NCI-H774 (cell line): ENCODE measurements at places on chromosomes 4 and X.

DNA sequence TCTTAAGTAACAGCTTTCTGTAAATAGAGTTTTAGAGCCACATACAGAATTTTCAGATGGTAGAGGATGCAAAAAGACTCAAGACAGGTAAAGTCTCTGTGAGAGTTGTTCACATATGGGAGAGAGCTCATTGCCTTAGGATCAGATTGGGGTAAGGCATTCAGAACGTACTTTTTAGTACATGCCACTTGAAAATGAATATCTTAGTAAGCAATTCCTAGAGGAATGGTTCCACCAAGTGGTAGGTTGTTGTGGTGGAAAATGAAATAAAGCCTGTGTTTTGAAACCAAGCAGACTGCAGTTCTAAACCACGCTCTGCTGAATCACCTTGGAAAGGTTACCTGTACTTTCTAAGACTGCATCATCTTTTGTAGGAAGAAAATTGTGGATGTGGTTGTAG is 547.0 kb upstream of the LCORL start:
- no peak for DNase-seq

- DNase-seq = peak; percentile 61
Measured at GRCh38 chr4:139728840-139729239, 63.2 kb downstream of the MGST2 start.

- DNase-seq = peak; percentile 33
Measured at GRCh38 chr4:48127682-48128404, 6.2 kb downstream of the TXK start.

- DNase-seq = no peak
Measured at GRCh38 chr4:16669036-16669435, 229.4 kb downstream of the LDB2 start.

DNA sequence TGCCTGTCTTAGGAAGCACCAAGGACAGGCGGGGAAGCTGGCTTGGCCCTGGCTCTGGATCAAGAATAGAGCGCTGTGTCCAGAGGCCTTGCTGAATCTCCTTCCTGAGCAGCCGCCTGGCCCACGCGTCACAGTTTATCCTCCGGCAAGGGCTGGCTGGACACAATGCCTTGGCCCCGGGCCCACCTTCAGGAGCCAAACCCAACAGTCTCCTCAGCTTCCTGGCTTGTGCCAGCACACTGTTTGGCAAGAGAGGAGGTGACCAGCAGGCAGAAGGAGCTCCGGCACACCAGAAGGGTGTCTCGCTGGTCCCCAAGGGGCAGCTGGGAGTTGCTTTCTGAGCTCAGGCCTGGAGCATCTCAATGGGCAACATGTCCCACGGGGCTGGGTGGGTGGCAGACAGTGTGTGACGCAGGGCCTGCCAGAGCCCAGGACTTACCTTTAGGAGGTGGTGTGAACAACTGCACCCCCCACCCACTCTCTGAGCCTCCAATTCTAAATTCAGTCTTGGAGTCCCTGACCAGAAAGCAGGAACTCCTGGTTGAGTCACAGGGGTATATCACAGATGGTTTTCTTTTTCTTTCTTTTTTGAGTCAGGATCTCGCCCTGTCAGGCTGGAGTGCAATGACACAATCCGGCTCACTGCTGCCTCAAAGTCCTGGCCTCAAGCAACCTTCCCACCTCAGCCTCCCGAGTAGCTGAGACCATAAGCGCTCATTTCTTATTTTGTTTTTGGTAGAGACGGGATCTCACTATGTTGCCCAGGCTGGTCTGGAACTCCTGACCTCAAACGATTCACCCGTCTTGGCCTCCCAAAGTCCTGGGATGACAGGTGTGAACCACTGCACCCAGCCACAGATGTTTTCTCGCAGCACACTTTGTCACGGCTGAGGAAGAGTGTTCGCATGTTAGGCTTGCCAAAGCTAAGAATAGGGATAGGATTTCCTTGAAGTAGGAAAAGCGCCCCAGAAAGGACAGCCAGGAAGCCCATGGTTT is 361.2 kb downstream of the BCOR start:
- DNase-seq = no peak

DNA sequence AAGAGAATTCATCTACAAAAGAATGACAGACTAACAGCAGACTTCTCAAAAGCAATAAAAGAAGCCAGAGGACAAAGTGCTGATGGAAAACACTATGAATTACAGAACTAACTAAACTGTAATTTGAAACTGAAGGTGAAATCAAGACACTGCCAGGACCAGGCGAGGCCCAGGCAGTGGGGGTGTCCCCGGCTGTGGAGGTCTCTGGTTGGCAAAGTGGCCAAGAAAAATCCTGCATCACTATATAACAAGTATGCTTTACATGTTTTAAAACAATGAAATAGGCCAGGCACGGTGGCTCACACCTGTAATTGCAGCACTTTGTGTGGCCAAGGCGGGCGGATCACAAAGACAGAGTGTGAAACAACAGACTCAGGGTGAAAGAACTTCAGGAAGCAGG is 32.9 kb downstream of the CHM start:
- no peak for DNase-seq

- DNase-seq = peak; percentile 48
Measured at GRCh38 chr4:150078041-150078578, at the start of gene DCLK2. Gene DCLK2 (plus strand): TSS chr4:150078445. CDS start chr4:150079028, 583 bp downstream.

DNA sequence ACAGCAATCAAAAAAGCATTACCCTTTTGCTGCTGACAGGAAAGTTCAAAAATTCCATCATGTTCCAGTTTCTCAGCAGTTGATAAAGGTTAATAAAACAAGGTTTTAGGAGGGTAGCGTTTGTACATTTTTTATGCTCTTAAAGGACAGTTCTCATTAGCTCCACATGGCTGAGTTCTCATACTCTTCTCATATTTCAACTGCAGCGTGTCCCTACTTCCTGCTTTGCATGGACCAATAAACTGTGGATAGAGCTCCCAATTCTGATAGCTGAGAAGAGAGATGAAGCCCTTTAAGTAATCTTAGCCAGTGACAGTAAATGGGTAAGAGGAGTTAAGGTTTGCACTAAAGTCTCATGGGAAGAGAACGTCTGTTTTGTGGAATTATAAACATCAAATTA is 53.5 kb downstream of the SPANXA2 start:
- DNase-seq = no peak

DNA sequence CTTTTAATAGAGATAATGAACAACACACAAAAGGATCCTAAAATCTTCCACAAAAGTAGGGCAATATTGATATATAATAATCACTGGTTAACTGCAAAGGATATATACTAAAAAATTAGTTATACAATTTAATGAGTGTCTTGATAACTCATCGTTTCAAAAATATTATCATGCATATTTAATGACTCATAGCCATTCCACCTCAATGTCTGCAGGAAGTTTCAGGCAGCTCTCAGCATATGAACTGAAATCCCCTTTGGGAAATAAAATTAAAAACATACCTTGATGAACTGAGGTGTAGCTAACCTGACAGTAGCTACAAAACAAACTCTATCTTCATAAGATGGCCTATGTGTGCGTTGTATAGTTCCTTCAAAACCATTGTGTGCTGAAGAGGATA is 62.9 kb downstream of the TMEM165 start:
- no peak for DNase-seq

GRCh38 chr4:133865612-133866327 is 335.8 kb downstream of the PABPC4L start:
- no peak for DNase-seq

DNA sequence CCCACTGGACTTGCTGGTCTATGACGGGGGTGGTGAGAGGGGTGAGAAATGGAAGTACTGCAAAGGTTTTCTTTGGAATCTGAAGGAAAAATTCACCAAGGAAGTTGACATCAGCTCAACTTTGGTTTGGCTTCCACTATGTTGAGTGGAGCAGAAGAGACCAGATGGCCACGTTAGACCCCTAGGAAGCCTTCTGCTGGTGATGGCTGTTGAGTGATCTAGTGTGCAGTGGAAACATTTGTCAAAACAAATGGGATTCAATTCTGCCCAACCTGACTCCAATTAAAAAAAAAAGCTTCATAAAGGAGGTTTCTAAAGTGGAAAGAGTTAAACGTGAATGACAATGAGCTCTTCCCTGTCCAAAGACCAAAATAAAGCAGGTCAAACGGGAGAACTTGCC is 25.7 kb downstream of the SEL1L3 start:
- no peak for DNase-seq

DNA sequence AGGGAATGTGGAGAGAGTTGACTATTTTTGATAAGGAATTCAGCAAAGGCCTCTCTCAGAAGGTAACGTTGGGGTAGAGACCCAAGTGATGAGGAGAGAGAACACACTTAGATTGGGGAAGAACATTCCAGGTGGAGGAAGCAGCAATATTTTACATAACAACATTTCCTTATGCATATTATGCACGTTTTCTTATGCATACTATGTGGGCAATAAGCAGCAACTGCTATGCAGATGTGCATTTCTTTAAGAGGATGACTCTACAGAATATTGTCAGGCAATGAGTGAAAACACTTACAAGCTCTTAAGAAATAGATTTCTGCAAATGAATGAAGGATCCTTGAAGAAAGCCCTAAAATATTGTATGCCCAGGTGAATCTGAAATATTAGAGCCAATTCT is 91.1 kb downstream of the TMEM47 start:
- DNase-seq = no peak

DNA sequence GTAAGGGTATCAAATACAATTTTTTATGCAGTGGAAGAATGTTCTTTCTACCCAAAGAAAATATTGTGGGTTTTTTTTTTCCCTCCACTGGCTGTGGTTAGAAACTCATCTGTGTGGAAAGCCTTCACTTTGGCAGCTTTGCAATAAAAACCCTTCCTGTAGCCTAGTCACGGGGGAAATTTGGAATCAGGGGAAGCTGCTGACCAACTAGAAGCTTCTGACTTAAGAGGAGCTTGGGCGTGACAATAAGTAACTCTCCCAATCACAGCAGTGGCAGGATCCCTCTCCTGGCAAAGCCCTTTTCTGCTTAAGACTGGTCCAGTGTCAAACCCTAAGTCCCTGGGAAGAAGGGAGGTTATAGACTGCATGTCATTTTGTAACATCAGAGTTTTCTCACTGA is 87.9 kb downstream of the LRRC66 start:
- no peak for DNase-seq

DNA sequence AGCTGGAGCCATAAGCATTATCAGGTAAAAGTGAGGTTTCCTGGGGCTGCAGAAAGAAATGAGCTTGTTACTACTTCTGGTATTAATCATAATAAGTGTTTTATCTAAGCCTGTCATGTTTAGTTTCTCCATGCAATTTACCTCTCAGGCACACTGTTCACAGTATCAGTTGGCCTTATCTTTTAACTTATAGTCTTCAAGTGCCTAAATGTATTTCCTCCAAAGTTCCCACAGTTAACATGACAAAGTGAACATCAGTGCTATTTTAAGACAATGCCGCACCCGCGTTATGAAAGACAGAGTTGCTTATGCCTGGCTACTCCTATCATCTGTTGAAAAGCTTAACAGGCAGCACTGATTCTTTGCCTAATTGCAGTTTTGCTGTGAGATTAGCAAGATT is 408.7 kb upstream of the FAM241A start:
- DNase-seq = no peak

DNA sequence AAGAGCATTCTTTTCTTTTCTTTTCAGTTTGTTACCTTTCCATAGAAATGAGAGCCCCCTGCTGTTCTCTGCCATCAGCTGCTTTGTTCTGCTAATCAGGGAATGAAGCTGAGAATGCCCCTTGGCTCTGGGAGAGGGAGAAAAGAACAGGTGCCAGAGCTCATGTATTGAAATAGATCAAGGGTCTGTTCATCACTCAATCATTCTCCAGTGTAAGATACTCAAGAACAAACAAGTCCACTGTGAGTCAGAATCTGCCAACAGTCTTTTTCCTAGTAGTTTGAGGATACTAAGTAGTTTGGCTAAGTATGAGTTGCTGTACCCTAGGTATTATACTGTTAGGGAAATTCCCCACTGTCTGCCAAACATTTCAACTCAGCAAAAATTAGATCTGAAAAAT is 144.3 kb downstream of the RTL3 start:
- DNase-seq = peak; percentile 19

DNA sequence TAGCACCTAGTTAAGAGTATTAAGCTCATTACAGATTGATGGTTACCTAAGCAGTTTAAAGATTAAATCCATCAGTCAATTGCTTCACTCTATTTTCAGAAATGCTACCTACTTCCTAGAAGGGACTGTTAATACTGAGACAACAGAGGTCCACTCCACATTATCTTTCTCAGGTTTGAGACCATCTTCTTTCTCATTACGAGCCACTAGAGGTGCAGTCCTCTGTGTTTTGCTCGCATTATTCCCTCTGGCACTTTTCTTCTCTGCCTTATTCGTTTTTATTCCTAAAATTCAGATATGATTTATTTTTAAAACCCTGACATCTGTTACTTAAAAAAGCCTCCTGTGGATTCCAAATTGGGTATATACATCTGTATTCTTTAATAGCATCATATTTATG is 459.1 kb downstream of the FSTL5 start:
- no peak for DNase-seq

GRCh38 chrX:141724186-141724585 is 25.6 kb upstream of the SPANXD start:
- no peak for DNase-seq

DNA sequence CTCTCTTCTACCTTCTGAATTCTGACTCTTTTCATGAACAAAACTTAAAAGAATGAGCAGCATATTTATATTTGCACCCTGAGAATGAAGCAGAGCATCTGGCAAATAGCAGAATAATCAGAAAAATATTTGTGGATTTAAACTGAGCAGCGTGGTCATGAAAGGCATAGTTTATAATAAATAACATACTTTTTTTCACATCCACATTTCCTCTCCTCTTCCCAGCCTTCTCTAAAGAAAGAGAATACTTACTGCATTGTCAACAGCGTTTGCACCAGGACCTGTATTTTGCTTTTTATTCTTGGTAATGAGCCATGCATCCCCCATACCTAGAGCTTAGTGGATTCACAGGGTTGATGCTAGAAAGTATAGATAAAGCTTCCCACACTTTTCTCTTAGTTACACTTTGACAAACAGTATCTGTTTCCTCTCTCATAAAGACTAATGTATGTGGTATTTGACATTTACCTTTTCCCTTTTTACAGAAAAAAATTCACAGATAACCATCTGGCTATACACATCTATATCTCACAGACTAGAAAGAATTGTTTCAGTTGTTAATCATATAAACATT is 131.5 kb downstream of the PRSS12 start:
- DNase-seq = no peak

GRCh38 chr4:6193399-6193798 is 7.0 kb downstream of the JAKMIP1 start:
- no peak for DNase-seq

GRCh38 chrX:39969099-39969818 is 128.5 kb downstream of the BCOR start:
- peak; percentile 25 for DNase-seq

- DNase-seq = no peak
Measured at GRCh38 chr4:185437809-185438208, 12.0 kb upstream of the UFSP2 start.

GRCh38 chr4:90234916-90235547 is 107.8 kb downstream of the CCSER1 start:
- no peak for DNase-seq

GRCh38 chr4:85642356-85643100 is 167.6 kb downstream of the ARHGAP24 start:
- no peak for DNase-seq

DNA sequence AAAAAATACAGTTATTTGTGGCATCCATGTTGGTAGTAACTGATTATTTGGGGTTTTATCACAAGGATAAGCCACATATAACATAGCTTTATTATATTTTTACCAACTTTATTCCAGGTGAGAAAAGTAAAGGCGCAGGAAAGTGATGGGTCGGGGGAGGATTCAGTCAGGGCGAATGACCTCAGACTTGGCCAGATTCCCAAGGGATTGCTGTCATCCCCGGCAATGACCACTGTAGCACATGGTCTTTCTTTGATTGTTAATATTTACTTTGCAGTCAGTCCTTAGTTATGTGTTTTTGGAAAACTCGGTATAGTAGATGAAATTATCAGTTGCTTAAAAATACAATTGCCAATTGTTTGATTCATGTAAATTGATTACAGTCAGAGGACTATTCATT is 17.6 kb downstream of the GRIA3 start:
- no peak for DNase-seq
